DND-41 (cell line): ENCODE measurements at places on chromosomes 16 and 17.
A peak's percentile ranks its signal among the peaks of the same experiment; 100 is the strongest.

DNA sequence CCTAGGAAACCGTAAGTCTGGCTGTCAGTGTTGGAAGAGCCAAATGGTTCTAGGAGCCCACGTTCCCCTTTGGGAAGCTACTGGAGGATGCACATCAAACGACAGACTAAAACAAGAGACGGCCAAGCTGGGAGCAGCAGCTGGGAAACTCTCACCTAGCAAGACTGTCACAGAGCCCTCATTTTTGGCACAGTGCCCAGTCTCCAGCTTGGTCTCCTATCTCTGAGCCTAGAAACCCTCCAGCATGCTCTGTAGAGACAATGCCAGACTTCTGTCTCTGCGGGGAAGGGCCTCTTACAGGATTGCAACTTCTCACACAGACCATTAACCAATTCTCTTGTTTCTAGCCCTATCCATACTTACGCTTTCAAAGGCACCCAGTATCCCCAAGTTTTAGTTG is 23.5 kb downstream of the GTF3C1 start:
- DNase-seq, result peak; percentile 24
- H3K27me3 ChIP-seq, result no peaks in the 10 kb centered on the region
- peaks cover 74% of the 10 kb centered on the region for H3K36me3 ChIP-seq
- no peaks in the 10 kb centered on the region for H3K4me1 ChIP-seq
- H3K27ac ChIP-seq, result no peak overlapping the region

GRCh38 chr16:68499006-68499405 is 40.1 kb upstream of the ZFP90 start:
- H3K4me1 ChIP-seq, result no peaks in the 10 kb centered on the region
- H3K36me3 ChIP-seq, result no peaks in the 10 kb centered on the region
- H3K4me3 ChIP-seq, result no peak overlapping the region
- DNase-seq, result peak; percentile 65

DNA sequence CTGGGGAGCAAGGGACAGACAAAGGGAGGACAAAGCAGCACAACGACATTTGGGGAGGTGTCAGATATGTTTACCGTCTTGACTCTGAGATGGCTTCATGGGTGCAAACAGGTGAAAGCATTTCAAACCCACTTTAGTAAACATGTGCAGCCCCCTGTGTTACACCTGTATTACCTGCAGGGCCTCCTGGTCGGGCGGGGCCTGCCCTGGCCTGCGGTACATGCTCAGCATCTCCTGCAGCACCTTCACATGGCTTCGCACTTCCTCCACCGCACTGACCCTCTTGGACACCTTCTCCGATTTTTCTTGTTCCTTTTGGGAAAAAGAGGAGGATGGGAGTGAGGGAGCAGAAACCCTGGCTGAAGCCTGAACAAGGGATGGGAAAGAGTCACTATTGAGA is 24.5 kb downstream of the GGA2 start:
- no peak for DNase-seq
- no peaks in the 10 kb centered on the region for H3K36me3 ChIP-seq
- H3K4me1 ChIP-seq, result no peaks in the 10 kb centered on the region
- H3K27me3 ChIP-seq, result no peaks in the 10 kb centered on the region
- H3K4me3 ChIP-seq, result no peak overlapping the region

DNA sequence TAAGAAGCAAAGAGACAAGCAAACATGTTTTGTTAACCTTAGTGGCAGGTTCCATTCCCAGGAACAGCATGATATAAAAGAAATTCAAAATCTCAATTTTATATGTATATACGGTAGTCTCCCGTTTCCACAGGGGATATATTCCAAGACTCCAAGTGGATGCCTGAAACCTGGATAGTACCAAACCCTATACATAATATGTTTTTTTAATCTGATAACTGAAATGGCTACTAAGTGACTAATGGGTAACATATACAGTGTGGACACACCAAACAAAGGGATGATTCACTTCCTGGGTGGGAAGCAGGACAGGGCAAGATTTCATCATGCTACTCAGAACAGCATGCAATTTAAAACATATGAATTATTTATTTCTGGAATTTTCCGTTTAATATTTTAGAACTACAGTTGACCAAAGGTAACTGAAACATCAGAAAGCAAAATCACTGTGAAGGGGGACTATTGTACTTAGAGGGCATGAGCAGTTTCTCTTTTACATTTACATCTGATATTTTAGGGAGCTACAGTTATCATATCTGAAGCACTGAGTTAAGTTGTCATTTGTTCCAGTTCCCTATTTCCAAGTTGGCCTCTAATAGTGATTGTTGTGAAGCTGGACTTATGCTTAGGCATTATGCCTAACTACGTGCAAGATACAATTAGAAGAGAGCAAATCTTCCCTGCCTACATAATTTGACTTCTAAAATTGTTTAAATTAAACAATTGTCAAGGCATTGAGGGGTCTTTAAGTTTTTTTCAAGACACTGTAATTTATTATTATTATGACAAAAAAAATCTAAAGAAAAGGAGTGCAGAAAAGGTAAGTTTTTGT is 34.1 kb upstream of the ABCA6 start:
- peaks cover 1% of the 10 kb centered on the region for H3K27me3 ChIP-seq
- no peaks in the 10 kb centered on the region for H3K4me1 ChIP-seq
- no peaks in the 10 kb centered on the region for H3K36me3 ChIP-seq
- no peak overlapping the region for H3K4me3 ChIP-seq

DNA sequence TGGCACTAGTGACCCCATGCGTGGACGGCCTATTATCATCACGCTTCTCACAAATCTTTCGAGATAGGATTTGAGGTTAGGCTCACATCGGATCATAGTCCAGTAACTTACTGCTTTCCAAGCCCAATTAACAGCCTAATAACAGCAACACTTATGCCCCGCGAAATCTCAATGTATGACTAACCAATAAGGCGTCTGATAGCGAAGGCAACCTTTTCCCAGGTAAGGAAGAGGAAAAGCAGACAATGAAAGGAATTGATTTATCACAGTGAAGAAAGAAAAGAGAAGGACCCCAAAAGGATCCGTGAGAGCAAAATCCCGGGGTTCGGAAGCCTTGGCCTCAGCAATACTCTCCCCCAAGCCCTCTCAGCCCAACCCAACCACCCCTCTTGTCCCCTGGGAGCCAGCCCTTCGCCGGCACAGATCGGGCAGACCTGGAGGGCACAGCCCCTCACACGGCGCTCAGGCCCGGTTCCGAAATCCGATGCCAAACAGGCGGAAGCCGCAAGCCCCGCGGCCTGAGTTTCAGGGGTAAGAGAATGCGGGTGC is 534 bp downstream of the GPATCH8 start:
- peak overlapping the region; percentile 90 for H3K27ac ChIP-seq
- peaks cover 34% of the 10 kb centered on the region for H3K4me1 ChIP-seq
- no peak for DNase-seq
- no peaks in the 10 kb centered on the region for H3K27me3 ChIP-seq
- peaks cover 3% of the 10 kb centered on the region for H3K36me3 ChIP-seq

GRCh38 chr16:3431779-3432219 is 11.5 kb downstream of the ZNF597 start:
- peaks cover 11% of the 10 kb centered on the region; the same call in 1 of the 2 replicates for H3K36me3 ChIP-seq
- no peak for DNase-seq
- no peak overlapping the region for H3K27ac ChIP-seq
- no peaks in the 10 kb centered on the region for H3K4me1 ChIP-seq
- H3K4me3 ChIP-seq, result no peak overlapping the region

DNA sequence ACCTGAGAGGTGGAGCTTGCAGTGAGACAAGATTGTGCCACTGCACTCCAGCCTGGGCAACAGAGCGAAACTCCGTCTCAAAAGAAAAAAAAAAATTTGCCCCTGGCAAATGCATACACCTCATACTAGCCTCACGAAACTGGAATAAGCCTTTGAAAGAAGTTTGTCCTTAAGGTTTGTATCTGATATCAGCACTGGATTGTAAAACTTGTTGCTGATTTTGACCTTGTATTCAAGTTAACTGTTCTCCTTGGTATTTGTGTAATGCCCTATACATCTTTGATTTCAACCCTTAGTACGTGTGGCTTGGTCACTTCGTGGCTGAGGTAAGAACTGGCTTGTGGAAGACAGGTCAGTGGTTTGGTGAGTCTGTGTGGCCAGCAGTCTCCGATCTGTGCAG is 6.2 kb upstream of the FLCN start:
- H3K4me1 ChIP-seq, result peaks cover 8% of the 10 kb centered on the region
- no peak overlapping the region for H3K4me3 ChIP-seq
- H3K27ac ChIP-seq, result no peak overlapping the region
- H3K27me3 ChIP-seq, result no peaks in the 10 kb centered on the region
- DNase-seq, result no peak

DNA sequence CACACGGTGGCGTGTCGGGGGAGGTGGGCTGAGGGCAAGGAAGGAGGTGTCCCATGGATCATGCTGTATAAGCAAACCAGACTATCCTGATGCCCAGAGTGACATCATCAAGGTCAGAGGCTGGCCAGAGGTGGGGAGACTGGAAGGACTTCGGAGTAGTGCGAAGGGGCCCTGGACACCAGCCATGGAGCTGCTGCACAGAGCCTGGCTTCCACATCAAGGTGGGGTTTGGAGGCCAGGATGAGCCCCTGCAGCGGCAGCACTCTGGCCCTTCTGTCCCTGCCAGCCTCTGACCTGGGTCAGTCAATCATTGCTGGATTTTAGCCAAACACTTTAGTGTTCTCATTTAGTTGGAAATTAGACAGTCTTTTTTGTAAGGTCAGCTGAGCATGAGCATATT is 34.8 kb downstream of the MED13 start:
- no peak overlapping the region for H3K4me3 ChIP-seq
- H3K4me1 ChIP-seq, result no peaks in the 10 kb centered on the region
- no peaks in the 10 kb centered on the region for H3K27me3 ChIP-seq
- no peak for DNase-seq
- H3K27ac ChIP-seq, result no peak overlapping the region

- no peak overlapping the region for H3K27ac ChIP-seq
- H3K36me3 ChIP-seq, result no peaks in the 10 kb centered on the region
- peaks cover 61% of the 10 kb centered on the region for H3K27me3 ChIP-seq
- H3K4me1 ChIP-seq, result peaks cover 2% of the 10 kb centered on the region; the same call in 1 of the 2 replicates
- H3K4me3 ChIP-seq, result no peak overlapping the region
These were observed 21.0 kb upstream of the MTMR4 start for GRCh38 chr17:58535431-58535830.

DNA sequence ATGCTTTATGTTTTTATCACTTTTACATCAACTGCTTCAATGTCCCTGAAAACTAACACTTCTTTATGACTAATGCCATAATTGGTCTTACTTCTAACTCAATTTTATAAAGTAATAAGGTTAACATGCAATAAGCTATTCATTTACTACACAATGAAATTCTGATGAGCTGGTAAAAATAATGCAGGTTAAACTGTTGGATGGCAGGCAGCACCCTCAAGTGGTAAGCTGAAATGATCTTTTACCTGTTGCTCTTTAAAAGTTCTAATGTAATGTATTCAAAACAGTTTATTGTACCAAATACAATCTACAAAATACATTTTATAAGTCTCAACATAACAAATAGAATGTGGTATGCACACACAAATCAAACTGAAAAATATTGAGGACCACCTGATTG is 1280.3 kb downstream of the CDH8 start:
- H3K4me3 ChIP-seq, result no peak overlapping the region
- no peak for DNase-seq
- no peaks in the 10 kb centered on the region for H3K36me3 ChIP-seq
- H3K27me3 ChIP-seq, result no peaks in the 10 kb centered on the region
- no peaks in the 10 kb centered on the region for H3K4me1 ChIP-seq

GRCh38 chr17:4802228-4802627 is at the start of gene C17orf114:
Gene C17orf114 (minus strand): TSS chr17:4802328.
- H3K27me3 ChIP-seq, result no peaks in the 10 kb centered on the region
- peaks cover 22% of the 10 kb centered on the region for H3K4me1 ChIP-seq
- no peak within 1 kb of the TSS for H3K4me3 ChIP-seq
- peaks cover 19% of the 10 kb centered on the region for H3K36me3 ChIP-seq
- H3K27ac ChIP-seq, result no peak within 1 kb of the TSS
